T-helper 22 cell (primary cell): ENCODE measurements at places on chromosomes 16 and 17.

GRCh38 chr17:50430821-50431618 is 5.0 kb downstream of the ACSF2 start:
- DNase-seq = no peak

GRCh38 chr17:80861418-80861815 is 130.2 kb upstream of the CHMP6 start:
- no peak for DNase-seq

DNA sequence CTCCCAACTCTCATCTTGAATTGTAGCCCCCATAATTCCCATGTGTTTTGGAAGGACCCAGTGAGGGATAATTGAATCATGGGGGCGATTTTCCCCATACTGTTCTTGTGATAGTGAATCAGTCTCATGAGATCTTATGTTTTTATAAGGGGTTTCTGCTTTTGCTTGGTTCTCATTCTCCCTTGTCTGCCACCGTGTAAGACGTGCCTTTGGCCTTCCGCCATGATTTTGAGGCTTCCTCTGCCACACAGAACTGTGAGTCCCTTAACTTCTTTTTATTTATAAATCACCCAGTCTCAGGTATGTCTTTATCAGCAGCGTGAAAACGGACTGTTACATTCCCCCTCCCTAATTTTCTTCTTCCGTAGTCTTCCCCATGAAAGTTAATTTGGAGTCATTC is 124.0 kb downstream of the ABCA8 start:
- no peak for DNase-seq

GRCh38 chr16:3576211-3576610 is 992 bp downstream of the NLRC3 start:
- DNase-seq = no peak

GRCh38 chr16:71627731-71628181 is 1.8 kb downstream of the MARVELD3 start:
- no peak for DNase-seq

DNA sequence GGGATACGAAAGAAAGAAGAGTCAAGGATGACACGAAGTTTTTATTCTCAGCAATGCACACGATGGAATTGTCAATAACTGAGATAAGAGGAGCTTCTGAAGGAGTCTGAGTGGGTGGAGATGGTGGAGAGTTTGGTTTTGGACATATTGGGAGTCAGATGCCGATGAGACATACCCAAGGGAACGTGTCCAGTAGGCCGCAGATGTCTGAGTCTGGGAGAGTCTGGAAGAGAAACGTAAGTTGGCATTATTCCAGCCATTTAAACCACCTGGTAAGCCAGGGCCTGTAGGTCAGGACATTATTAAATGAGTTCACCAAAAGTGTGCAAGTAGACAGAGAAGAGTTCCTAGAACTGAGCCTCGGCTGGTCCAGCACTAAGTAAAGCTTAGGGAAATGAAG is 478.3 kb upstream of the CDH5 start:
- DNase-seq = no peak

GRCh38 chr17:54157542-54157941 is 334.8 kb downstream of the KIF2B start:
- DNase-seq = no peak

DNA sequence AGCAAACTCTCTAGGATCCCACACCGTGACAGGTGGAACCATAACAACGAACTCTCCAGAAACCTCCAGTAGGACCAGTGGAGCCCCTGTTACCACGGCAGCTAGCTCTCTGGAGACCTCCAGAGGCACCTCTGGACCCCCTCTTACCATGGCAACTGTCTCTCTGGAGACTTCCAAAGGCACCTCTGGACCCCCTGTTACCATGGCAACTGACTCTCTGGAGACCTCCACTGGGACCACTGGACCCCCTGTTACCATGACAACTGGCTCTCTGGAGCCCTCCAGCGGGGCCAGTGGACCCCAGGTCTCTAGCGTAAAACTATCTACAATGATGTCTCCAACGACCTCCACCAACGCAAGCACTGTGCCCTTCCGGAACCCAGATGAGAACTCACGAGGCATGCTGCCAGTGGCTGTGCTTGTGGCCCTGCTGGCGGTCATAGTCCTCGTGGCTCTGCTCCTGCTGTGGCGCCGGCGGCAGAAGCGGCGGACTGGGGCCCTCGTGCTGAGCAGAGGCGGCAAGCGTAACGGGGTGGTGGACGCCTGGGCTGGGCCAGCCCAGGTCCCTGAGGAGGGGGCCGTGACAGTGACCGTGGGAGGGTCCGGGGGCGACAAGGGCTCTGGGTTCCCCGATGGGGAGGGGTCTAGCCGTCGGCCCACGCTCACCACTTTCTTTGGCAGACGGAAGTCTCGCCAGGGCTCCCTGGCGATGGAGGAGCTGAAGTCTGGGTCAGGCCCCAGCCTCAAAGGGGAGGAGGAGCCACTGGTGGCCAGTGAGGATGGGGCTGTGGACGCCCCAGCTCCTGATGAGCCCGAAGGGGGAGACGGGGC is 1.3 kb downstream of the SPN start:
- peak; percentile 29 for DNase-seq

DNA sequence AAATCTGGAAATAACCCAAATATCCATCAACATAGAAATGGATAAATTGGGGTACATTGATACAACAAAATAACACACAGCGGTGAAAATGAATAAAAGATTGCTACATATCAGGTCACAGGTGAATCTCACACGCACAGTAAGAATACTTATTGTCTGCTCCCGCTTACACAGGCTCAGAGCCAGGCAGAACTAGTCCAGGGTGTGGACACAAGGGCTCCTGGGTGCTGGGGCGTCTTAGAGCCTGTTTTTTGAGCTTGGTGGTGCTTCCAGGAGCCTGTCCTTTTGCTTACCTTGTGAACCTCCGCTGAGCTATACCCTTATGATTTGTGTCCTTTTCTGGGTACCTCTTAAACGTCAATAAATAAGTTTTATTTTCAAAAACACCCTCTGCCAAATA is 19.8 kb upstream of the C16orf74 start:
- no peak for DNase-seq

GRCh38 chr16:9248162-9248561 is 156.7 kb downstream of the HAPSTR1 start:
- no peak for DNase-seq

- DNase-seq = no peak
Measured at GRCh38 chr17:9982159-9982558, 77.1 kb upstream of the RCVRN start.

GRCh38 chr17:5793899-5794298 is 209.6 kb upstream of the NLRP1 start:
- no peak for DNase-seq

- no peak for DNase-seq
Measured at GRCh38 chr17:13931111-13931526, 138.2 kb upstream of the COX10 start.

DNA sequence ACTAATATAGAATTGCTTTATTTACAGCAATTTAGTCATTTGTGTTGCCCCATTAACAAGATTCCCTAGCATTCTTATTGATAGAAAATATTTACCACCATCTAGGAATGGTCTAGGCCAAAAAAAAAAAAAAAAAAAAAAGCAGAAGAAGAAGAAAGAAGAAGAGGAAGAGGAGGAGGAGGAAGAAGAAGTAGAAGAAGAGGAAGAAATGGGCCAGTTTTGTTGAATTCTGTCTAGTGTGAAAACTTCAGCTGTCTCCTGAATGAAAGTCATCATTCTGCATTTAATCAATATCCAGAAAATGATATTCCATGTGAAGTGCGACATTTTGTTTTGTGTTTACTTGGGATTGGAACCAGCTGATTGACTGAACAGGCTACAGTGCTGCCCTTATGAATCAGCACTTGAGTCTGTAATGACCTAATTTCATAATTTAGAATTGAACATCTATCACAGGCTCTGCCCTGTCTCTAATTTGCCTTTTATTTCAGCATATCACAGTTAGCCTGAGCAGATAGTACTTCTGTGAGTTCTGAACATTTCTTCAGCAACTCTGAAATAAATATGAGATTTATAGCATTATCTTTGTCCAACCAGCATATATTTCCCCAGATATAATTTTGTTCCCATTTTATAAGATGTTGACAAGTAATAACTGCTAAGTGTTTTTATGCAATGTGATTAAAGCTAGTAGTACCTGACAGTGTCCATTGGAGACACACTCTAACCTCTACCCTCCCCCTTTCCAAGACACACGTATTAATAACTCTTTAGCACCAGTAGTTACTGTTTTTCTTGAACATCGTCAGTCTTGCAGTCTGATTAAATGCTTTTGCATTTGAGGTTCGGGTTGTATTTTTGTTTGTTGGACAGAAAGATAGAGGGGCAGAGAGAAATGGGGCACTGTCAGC is 5.9 kb downstream of the ANKFN1 start:
- DNase-seq = no peak

DNA sequence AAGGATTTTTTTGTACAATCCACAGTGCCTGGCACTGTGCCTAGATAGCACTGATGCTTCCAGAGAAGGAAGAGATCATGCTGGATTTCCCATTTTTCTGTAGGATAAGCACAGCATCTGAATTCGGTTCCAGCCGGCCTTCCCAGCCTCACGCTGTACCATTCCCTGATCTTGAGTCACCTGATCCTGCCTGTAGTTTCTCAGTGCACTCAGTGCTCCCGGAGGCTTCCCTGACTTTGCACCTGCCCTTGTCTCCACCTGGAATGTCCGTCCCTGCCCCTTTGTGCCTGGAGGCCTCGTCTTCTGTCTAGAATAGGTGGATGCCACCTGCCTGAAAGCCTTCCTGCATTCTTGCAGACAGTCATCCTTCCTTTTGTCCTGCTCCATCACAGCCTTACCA is 179.9 kb downstream of the CCDC182 start:
- no peak for DNase-seq

DNA sequence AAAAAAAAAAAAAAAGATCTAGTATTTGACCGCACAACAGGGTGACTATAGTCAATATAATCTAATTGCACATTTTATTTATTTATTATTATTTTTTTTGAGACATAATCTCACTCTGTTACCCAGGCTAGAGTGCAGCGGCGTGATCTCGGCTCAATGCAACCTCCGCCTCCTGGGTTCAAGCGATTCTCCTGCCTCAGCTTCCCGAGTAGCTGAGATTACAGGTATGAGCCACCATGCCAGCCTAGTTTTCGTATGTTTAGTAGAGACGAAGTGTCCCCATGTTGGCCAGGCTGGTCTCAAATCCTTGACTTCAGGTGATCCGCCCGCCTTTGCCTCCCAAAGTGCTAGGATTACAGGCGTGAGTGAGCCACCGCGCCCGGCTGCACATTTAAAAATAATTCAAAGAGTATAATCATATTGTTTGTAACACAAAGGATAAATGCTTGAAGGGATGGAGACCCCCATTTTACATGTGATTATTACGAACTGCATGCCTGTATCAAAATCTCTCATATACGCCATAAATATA is 794 bp downstream of the ANKS3 start:
- no peak for DNase-seq

DNA sequence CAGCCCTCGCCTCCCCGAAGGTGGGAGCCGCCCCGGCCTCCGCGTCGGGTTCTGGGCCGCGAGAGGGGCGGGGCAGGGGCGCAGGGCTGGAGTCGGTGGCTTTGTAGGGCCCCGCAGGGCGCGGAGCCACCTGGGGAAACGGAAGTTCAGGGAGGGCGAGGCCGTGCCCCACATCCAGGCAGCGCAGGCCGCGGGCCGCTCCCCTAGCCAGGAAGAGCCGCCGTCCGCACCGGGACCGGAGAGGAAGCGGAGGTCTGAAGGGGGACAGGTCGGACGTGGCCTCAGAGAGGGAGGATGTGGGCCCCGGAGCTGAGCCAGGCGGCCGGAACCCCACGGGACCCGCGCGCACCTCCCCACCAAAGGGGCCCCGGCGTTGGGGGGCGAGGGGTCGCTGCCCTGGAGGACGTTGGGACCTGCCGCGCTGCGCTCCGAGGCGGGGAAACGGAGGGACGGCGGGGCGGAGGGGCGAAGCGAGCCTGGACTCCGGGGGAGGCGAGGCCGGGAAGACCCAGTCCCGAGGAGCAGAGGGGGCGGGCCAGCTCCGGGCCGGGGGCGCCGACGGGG is 482 bp upstream of the SLC16A3 start:
- DNase-seq = peak; percentile 38

DNA sequence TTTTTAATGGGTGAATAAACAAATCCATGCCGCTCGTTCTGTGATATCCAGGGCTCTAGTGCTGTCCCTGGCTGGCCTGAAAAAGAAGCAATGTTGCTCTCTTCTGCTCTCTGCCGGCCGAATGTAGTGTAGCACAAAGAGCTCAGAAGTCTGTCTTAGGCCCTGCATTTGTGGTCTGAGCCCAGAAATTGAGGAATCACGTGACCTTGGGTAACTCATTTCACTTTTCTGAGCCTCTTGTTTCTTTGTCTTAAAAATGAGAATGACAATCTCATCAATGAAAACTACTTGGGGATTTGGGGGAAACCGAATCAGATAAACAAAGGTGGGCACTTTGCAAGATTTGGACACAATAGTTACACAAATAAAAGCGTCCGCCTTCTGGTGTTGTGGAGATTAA is 381.6 kb upstream of the ASIC2 start:
- peak; percentile 8 for DNase-seq
